Memory B cell (primary cell): ENCODE measurements at places on chromosomes 6 and 20.

- no peak for DNase-seq
Measured at GRCh38 chr6:54784011-54784410, 62.6 kb upstream of the FAM83B start.

GRCh38 chr6:33877982-33878535 is 74.3 kb upstream of the MLN start:
- no peak for DNase-seq

DNA sequence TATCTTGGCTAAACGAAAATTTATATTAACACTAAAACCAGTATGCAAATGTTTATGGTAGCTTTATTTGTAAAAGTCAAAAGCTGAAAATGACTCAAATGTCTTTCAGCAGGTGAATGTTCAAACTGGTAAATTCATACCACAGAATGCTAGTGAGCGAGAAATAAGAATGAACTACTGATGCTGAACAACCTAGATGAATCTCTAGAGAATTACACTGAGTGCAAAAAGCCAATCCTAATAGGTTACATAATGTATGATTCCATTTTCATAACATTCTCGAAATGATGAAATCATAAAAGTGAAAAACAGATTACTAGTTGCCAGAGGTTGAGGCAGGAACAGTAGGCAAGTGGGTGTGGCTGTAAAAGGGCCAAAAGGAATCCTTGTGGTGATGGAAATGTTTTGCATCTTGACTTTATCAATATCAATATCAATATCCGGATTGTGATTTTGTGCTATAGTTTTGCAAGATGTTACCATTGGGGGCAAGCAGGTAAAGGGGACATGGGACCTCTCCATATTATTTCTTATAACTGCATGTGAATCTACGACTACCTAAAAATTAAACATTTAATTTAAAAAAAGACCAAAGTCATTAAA is 26.1 kb downstream of the ZNF311 start:
- no peak for DNase-seq

- DNase-seq, result no peak
Measured at GRCh38 chr6:109182578-109182977, 87.3 kb downstream of the CEP57L1 start.

DNA sequence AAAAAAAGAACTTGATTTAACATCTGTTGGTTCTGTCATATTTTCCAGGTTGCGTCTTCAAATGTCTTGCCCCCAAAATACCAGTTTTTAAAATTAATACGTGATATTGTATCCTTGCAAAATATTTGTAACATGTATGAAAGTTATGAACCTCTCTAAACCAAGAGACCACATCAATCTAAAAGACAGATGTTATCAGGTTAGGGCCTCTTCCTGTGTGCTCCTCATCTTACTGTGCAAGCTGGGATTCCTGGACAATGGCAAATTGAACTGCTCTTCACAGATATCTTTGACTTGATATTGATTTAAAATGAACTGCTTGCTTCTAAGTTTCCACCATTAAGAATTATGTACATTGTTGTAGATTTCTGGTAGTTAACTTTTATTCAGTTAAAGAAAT is 9.6 kb downstream of the TMEM239 start:
- no peak for DNase-seq

DNA sequence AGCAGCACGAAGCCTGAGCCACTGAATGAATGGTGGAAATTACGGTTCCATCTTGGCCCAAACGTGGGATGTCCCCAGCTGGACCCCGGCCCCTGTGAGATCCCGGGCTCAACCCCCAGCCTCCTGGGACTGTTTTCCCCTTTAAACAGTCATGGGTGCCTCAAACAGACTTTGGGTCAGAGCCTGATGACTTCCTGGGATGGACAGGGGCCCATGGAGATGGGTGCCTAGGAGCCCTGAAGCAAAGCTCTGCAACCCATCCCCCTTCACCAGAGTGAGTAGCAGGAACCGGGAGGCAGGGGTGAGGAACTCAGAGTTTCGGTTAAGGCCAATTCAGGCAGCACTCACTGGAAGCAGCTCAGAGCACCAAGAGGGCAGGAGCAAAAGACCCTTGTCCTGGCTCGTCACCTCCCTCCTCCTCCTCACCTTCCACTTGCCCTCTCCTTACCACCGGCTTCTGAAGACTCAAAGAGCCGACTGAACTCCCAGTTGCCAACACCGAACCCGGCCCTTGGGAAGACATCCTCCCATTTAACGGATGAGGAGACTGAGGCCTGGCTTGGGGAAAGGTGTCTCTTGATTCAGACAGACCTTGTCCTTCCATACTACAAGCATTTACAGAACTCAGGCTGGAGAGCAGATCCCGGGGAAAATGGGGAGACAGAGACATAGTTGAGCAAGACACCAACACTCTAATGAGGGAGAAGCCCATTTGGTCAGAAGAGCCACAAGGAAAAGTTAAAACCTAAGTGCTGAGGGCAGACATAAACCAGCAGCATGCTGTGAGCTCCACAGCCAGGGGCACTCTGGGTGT is 14.9 kb upstream of the TLDC2 start:
- DNase-seq, result no peak

- DNase-seq, result peak; percentile 67
Measured at GRCh38 chr6:33692760-33693158, 18.7 kb downstream of the UQCC2 start.

- no peak for DNase-seq
Measured at GRCh38 chr20:57708694-57709673, 831 bp downstream of the PMEPA1 start.

DNA sequence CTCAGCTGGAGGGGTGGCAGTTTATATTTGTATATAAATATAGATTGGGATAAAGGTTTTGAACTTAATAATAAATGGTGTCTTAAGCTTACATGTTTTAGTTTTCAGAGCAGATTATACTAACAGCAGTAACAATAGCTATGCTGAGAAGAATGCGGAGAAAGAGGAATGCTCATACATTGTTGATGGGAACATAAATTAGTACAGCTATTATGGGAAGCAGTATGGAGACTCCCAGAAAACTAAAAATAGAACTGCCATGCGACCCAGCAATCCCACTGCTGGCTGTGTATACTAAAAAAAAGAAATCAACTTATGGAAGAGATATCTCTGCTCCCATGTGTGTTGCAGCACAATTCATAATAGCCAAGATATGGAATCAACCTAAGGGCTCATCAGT is 127.9 kb downstream of the BCKDHB start:
- DNase-seq, result no peak

- DNase-seq, result no peak
Measured at GRCh38 chr6:71387179-71387578, 98.6 kb downstream of the OGFRL1 start.

DNA sequence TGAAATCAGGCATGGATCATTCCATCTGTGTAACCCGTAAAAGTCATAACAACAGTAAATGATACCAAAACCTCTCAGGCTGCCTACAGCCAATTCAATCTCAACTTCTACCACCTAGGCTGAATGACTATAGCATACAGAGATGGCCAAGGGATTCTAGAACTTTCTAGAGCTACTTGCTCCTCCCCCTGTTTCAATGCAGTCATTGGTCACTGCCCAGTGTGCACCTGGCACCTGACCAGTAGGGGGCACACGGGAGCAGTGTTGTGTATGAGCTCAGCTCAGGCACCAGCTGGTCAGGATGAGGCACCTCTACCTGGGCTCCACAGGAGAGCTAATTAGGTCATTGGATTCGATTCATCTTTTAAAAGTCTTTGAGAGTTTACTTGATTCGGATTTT is 86.2 kb downstream of the PLEKHG1 start:
- peak; percentile 60 for DNase-seq

DNA sequence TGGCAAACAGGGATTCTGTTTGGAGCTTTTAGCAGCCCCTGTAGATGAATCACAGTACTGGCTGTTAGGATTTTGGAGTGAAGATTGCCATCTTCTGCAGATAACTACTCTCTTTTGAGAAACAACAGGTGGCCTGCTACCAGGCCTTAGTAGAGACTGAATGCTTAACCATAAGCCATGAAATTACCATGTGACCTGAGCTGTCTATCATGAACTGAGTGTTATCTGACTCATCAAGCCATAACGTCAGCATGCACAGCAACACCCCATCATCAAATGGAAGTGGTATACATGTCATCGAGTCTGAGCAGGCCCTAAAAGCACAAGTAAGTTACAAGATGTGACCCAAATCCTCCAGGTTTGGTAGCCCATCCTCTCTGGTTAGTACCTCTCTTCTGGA is 132.6 kb downstream of the GPR63 start:
- no peak for DNase-seq

DNA sequence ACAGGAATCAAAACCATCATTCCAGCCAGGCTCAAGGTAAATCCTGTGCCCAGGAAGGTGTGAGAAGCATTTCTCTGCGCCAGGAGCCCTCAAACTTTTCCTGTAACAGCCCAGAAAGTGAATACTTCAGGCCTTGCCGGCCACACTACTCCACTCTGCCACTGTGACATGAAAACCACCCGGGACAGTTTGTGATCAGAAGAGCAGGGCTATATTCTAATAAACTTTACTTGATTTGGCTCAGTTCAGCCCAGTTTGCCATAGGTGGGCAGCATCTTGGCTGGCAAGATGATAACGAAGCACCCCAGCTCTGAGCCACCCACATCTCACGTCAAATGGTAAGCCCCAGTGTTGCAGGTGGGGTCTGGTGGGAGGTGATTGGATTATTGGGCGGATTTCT is 249.4 kb downstream of the DLL1 start:
- no peak for DNase-seq

DNA sequence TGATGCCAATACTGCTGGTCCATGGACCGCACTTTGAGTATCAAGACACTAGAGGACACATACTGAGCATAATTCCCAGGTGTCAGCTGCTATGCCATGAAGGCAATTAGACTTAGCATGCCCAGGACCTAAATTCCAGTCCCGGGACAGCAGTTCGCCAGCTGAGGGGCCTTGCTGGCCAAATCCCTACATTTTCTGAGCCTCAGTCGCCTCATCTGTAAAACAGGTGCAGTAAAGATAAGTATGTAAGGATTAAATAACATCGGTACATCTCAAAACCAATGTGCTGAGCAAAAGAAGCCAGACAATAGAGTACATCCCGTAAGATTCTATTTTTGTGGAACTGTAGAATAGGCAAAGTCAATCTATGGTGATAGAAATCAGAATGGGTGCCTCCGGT is 1.0 kb downstream of the BFSP1 start:
- no peak for DNase-seq

GRCh38 chr20:62941792-62942191 is 3.8 kb downstream of the GID8 start:
- no peak for DNase-seq

DNA sequence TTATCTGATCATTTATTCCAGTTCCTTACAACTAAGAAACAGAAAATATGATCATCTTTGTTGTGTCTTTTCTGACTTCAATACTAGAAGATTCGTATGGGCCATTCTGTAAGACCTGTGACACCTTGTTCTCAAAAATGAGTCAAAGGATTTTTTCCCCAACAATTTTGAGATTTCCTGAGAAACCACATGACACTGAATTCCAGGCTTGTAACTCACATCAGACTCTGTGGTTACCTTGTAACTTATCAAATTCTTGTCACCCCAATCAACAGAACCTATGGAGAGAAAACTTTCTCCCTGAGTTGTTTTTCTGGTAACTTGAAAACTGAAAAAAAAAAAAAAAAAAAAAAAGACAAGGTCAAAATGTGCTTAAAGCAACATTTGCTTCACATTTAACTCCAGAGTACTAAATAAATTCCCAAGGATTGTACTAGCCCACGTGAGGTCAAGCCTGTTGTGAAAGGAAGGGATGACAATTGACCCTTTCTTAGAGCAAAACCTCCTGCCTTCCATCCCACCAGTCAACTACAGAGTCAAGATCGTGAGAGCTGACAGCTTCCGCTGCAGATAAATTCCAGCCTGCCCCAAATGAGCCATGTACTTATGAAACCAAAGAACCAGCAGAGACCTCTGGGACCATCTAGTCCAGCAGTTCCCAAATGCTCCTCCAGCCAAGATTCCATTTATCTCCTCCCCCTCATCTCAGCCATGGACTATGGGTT is 140.3 kb downstream of the TBX18 start:
- DNase-seq, result no peak

- no peak for DNase-seq
Measured at GRCh38 chr6:168985705-168986104, 267.9 kb downstream of the THBS2 start.

- no peak for DNase-seq
Measured at GRCh38 chr6:169165561-169166300, 87.9 kb downstream of the THBS2 start.

GRCh38 chr6:128046033-128046432 is 145.2 kb upstream of the THEMIS start:
- no peak for DNase-seq

DNA sequence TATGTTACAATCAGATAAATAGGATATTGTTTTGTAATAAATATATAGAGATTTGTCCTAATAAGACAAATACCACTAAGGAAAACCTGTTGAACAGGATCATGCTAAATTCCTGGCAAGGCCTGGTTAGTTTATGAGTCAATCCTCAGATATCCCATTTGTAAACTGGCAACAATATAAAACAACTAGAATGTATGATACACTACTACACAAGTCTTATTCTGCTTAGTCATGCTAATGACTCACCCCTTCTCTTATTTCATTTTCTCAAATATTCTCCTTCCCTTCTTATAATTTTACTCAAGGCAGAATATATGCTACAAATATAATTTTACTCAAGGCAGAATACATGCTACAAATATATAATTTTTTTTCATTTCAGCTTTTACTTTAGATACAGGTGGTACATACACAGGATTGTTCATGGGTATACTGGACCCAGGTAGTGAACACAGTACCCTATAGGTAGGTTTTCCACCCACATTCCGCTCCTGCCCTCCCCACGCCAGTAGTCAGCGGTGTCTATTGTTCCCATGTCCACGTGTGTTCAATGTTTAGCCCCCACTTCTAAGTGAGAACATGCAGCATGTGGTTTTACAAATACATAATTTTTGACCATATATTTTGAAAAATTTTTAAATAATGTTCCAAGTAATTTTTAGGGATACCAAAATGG is 6.3 kb downstream of the OSER1 start:
- DNase-seq, result no peak

GRCh38 chr20:46931699-46932098 is 37.1 kb downstream of the EYA2 start:
- no peak for DNase-seq

- DNase-seq, result no peak
Measured at GRCh38 chr20:54535033-54535432, 59.6 kb downstream of the DOK5 start.

GRCh38 chr6:24355393-24355792 is 2.5 kb downstream of the DCDC2 start:
- no peak for DNase-seq

GRCh38 chr6:21102624-21103023 is 490.9 kb upstream of the SOX4 start:
- no peak for DNase-seq

DNA sequence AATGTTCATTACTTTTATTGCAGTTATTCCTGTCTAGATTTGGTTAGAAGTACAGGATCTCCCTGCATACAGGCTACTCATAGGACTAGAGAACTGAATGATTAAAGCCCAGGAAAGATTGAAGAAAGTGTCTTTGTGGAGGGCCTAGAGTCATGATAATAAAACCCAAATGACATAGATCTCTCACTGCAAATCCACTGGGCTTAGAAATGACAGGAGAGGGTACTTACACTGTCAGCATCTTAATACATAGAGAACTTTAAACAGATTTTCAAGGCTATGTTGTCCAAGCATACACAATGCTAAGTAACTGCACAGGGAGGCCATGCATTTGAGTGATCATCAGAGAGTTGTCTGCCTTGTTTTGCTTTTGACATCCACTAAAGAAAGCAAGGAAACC is 383.8 kb upstream of the MAP3K7 start:
- DNase-seq, result no peak

- no peak for DNase-seq
Measured at GRCh38 chr20:45997187-45997586, 11.5 kb upstream of the MMP9 start.

- no peak for DNase-seq
Measured at GRCh38 chr6:123965894-123966293, 162.2 kb downstream of the NKAIN2 start.
